ENCODE measurements at places on chromosomes 12 and 14.

- DNase-seq = no peak
Measured at GRCh38 chr14:54105406-54105805, 148.8 kb upstream of the BMP4 start.

GRCh38 chr14:64569138-64569631 is 19.4 kb downstream of the PPP1R36 start:
- no peak for DNase-seq

DNA sequence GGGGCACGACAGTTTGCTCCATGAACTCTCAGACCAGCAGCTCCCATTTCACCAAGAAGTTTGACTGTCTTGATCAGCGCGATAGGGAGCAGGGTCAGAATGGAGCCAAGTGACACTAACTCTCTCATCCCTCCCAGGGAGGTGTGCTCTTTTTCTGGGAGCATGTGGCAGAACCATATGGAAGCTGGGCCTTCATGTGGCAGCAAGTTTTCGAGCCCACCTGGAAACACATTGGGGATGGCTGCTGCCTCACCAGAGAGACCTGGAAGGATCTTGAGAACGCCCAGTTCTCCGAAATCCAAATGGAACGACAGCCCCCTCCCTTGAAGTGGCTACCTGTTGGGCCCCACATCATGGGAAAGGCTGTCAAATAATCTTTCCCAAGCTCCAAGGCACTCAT is 24.0 kb downstream of the ITGA7 start:
- no peak for DNase-seq

GRCh38 chr12:119838826-119839600 is 38.1 kb downstream of the CIT start:
- no peak for DNase-seq

DNA sequence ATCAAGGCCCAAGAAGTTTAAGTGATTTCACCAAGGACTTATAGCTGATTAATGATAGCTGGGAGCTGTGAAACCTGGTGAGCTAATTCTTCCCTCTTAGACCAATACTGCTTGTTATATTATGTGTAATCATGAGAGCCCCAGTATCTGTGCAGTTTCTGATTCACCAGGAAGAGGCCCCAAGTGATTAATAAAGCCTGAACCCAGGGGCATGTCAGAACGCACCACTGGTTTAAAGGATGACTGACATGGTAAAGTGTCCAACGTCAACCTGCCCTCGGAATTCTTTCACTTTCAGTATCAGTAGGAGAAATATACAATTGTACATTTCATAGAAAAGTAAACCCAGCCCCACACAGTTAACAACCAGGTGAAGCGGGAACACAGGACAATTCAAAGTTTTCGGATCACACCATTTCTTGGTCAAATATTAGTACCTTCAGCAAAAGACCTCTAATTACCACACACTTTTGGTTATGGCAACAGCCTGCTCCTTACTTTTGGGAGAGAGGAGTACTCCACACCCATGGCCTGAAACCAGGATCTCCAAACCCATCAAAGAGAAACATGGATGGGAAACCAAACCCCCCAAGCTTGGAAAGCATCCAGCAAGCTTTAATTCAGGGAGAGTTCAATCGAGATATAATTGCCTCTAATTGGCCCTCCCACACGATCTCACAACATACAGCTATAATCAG is 28.5 kb downstream of the TMCC3 start:
- DNase-seq = no peak

GRCh38 chr14:99067927-99068326 is 204.1 kb downstream of the BCL11B start:
- DNase-seq = no peak

DNA sequence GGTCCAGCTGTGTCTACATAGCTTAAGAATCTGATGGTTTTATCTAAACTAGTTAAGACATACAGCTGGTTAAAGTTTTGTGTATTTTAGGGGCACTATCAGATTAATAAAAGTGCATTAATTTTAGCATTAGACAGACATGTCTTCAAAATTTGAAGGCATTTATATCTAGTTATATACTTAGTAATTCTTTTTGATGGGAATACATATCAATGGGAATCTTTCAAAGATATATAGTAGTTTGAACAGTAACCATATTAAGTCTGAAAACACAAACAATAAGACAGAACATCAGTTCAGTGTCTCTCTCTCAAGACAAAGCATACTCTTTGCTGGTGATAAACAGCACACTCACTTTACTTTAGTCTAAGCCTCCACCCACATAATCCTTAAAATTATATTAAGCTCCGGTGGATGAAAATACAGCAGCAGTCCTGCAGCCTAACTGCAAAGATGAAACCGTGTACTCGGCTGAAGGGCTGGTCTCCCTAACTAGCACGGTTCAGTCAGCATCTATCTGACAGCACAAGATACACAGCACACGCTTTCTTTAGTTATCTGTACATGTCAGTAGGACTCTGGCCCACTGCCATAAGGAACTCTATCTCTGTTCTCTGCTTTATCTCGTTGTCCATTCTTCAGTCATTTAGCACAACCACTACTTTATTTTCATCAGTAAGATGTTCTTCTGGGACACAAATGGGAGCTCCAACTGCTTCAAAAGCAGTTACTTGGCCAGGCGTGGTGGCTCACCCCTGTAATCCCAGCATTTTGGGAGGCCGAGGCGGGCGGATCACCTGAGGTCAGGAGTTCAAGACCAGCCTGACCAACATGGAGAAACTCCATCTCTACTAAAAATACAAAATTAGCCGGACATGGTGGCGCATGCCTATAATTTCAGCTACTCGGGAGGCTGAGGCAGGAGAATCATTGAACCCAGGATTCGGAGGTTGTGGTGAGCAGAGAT is 80.5 kb downstream of the MED13L start:
- DNase-seq = no peak

DNA sequence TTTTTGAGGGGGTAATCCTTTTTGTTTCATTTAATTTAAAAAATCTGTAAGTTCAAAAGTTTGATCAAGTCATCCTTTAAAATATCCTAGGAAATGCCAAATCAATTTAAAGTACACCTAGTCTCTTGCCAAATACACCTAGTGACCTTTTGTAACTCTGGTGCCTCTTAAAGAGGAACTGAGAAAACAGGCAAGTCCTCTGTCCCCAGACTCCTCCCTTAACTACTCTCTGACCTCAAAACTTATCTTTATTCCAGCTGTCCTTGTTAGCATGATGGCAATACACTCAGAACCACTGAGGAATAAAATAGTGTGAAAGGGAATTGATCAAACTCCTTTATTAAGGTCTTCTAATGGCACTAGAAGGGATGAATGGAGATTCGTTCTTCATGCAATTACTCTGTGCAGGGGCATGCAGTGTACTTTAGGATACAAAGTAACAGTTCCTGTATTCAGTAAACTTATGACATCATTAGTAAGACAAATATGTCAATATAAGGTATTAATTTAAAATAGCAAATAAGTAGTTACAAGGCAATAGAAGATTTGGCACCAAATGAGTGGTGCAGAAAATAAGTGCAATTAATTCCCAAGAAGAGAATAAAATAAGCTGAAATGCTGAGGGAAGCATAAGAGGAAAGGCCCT is 3.3 kb downstream of the FAR2 start:
- DNase-seq = no peak

DNA sequence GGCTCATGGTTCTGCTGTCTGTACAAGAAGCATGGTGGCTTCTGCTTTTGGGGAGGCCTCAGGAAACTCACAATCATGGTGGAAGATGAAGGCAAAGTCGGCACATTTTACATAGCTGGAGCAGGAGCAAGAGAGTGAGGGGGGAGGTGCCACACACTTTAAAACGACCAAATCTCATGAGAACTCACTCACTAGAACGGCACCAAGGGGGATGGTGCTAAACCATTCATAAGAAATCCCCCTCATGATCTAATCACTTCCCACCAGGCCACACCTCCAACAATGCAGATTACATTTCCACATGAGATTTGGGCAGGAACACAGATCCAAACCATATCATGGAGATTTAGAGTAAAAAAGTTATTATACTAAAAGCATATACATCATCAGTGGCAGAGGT is 13.6 kb upstream of the LEMD3 start:
- no peak for DNase-seq

DNA sequence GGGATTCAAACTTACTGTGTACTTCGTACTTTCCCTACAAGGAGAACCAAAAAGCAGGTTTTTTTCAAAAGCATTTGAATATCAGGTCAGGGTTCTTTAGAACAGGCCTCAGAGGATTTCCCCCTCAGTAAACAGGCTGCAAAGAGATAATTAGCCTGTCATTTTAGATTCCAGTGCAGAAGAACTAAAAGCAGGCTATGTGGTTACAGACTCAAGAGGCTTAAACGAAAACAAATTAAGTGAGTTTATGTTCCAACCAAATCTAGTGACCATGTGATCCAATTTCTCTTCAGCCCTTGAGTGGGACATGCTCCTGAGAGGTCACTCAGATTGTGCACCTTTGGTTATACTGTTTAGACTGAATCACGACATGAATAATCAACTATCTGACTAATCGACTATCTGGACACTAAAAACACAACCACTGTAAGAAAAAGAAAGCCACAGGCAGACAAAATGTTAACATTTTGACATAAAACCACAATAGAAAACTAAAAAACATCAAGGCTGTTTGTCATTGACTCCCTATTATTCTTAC is 4.5 kb downstream of the TMED8 start:
- DNase-seq = no peak

DNA sequence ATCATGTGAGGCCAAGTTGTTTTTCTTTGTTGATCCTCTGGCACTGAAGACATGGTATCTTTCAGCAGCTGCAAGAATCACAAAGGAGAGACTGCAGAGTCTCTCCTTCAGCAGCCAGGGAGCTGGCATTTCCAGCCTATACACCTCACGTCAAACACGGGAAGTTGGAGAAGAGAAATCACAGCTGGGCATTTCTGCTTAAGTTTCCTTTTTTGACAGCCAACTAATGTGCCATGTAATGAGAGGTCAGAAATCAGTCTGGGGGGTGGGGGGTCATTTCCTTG is 28.3 kb downstream of the PHLDA1 start:
- DNase-seq = no peak

GRCh38 chr12:7190268-7191055 is 976 bp downstream of the PEX5 start:
- no peak for DNase-seq

DNA sequence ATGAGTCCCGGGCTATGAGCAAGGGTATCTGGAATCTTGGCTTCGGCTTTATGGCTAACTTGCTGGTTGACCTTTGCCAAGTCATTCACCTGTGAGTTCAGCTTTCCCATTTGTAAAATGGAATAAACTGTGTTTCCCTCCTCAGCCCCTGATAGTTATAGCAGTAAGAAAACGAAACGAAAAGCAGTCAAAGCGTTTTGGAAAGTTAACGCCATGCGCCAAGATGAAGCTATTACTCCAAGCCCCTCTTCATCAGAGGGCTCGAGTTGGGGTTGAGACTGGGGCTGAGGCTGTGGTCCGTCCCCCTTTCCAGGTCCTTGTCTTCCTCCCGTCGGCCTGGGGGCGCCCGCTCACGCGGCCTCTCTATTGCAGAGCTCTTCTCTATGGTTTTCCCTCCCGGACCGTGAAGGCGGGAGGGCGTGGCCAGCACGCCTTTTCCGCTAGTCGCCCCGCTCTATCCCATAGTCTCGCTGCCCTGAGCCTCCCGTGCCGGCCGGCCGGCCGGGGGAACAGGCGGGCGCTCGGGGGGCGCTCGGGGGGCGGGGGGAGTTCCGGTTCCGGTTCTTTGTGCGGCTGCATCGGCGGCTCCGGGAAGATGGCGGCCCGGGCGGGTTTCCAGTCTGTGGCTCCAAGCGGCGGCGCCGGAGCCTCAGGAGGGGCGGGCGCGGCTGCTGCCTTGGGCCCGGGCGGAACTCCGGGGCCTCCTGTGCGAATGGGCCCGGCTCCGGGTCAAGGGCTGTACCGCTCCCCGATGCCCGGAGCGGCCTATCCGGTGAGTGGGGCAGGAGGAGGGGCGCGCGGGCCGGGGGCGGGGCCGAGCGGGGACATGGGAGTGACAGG is at the start of gene SMARCD1:
TSS of gene SMARCD1 (plus strand) at position 568 of the 840 bp plus-strand sequence. CDS start at position 596, 28 bp downstream.
- DNase-seq = peak; percentile 63

GRCh38 chr12:20601668-20602280 is 93.4 kb upstream of the SLCO1C1 start:
- DNase-seq = no peak

DNA sequence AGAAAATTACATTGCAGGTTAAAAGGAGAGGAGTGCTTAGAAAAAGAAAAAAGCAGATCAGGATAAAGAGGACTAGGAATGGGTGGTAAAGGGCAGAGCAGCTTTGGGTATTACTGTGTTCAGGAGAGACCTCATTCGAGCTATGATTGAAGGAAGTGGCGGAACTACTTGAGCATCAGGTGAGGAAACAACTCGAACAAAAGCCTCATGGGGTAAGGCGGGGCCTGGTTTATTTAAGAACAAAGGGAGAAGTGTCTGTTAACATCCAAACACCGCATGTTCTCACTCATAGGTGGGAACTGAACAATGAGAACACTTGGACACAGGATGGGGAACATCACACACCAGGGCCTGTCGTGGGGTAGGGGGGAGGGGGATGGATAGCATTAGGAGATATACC is 444.6 kb upstream of the CCDC196 start:
- DNase-seq = no peak

GRCh38 chr12:12336049-12336411 is 14.0 kb downstream of the MANSC1 start:
- no peak for DNase-seq

GRCh38 chr12:131471271-131471905 is 239.5 kb upstream of the SFSWAP start:
- no peak for DNase-seq

- no peak for DNase-seq
Measured at GRCh38 chr14:31194095-31194494, 13.5 kb downstream of the HECTD1 start.

DNA sequence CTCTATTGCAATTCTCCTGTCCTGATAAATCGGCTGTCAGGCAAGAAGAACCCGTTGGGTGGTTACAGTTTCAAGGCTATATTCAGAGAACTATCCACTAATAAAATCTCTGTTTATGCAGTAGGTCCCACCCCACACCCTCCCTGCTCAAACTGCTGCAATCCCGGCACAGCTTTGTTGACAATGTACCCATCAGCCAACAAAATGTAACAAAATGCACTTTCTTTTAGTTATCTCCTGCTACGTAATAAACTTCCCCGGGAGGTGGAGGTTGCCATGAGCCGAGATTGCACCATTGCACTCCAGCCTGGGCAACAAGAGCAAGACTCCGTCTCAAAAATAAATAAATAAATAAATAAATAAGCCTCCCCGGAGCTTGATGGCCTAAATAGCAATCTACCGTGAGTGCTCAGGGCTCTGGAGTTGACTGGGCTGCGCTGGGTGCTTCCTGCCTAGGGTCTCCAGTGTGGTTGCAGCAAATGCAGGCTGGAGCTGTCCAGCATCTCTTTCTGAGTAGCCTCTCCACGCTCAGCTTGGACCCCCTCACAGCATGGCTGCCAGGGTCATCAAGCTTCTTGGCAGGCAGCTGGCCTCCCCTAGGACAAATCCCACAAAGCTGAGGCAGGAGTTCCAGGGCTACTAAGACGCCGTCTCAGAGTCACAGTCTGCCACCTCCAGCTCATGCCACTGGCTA is 43.2 kb upstream of the FBRSL1 start:
- DNase-seq = no peak

DNA sequence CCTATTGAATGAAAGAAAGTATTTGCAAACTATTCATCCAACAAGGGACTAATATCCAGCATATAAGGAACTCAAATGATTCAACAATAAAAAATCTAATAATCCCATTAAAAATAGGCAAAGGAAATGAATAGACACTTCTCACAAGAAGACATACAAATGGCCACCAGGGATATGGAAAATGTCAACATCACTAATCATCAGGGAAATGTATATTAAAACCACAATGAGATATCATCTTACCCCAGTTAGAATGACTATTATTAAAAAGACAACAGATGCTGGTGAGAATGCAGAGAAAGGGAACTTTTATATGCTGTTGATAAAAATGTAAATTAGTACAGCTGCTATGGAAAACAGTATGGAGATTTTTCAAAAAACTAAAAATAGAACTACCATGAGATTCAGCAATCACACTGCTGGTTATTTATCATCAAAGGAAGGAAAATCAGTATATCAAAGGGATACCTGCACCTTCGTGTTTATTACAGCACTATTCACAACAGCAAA is 89.3 kb downstream of the GARIN6 start:
- DNase-seq = no peak
